Body of pancreas (tissue), 4 donors: ENCODE measurements at places on chromosomes 7 and 10. TPM values are rescaled to one million over a fixed set of nuclear protein-coding genes. Genes with fewer than 3 reads are reported as not detected.

DNA sequence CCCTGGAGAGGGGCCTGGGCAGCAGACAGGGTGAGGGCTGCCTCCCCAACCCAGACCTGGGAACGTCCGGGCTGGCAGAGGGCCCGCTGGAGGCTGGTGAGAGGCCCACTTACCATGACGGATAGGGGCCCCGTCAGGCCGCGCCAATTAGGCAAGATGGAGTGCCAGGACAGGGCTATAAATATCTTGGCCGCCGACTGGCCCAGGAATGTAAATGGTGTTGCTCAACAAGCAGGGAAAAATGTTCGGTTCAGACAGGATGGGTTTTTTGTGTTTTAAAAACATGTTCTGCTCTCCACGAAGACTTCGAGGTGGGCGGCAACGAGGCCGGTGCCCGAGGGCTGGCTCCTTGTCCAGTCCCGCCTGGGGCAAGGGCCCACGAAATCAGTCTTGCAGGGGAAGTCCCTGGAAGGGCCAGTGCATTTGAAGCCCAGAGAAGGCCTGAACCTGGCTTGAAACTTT lies 35.8 kb upstream of the ELN start:
- peaks cover 8% of the 10 kb centered on the region for H3K4me1 ChIP-seq
- H3K36me3 ChIP-seq, result no peaks in the 10 kb centered on the region
- peak; percentile 60 for DNase-seq

POM121L12 gene
- not detected for total RNA-seq

DNA sequence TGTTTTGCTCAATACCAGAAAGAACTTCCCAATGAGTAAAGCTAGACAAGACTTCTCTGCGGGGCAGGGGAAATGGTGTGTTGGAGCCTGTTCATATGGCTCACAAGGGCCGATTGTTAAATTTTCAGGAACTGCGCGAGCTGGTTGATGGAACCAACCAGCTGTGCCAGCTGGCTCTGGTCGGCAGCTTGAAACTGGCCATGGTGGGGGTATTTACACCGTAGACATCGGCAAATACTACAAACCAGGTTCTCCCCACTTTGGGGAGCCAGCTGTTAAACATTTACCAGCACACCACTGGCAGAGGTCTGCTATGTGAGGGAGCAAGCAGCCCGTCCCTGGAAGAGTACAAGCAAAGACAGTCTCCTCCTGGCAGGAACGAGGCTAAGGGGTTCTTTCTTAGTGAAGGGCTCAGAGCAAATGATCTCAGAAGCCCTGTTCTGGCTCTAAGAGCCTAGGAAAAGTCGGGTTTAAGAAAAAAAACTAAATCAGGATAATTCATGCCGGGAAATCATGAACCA lies 8.8 kb upstream of the ZMIZ1 start:
- no peaks in the 10 kb centered on the region for H3K36me3 ChIP-seq
- DNase-seq, result peak; percentile 84
- H3K4me3 ChIP-seq, result no peak overlapping the region
- H3K4me1 ChIP-seq, result peaks cover 71% of the 10 kb centered on the region
- H3K27ac ChIP-seq, result peak overlapping the region; percentile 94

DNA sequence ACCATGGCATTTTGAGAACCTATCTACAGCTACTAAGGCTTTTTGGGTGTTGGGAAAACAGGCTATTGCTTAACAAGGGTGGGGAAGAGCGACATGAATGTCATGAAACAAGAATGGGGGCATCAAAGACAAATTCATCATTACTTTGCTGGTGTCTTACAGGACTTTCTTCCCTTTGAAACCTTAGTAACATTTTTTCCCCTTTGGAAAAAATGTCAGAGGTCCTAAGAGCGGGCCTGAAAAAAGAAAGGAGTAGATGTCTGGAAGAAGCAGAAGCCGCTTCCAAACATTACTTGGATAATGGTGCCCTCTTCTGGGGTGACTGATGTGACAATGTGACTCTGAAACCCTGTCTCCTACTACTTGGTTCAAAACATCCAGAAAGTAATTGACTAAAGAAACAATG lies 3.8 kb upstream of the DDX50 start:
- H3K27ac ChIP-seq, result no peak overlapping the region
- DNase-seq, result peak; percentile 34
- no peaks in the 10 kb centered on the region for H3K36me3 ChIP-seq
- H3K4me3 ChIP-seq, result no peak overlapping the region

DNA sequence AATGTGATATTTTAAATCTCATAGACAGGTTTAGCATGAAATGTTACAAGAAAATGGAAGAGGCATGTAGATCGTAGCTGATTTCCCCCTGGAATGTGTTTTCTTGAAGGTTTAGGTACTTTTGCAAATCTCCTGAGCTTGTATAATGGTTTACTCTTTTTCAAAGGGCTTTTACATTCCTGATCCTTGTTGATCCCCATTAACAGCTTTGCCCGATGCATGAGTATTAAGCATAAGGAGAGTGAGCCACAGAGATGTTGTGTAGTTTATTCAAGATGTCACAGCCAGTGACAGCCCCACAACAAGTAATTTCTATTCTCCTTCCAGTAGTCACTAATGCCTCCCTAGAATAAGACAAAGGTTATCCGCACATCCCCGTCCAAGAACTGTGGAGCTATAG lies 103.7 kb downstream of the SKIDA1 start:
- no peaks in the 10 kb centered on the region for H3K27me3 ChIP-seq
- no peak overlapping the region for H3K27ac ChIP-seq
- H3K4me3 ChIP-seq, result no peak overlapping the region
- DNase-seq, result no peak
- H3K4me1 ChIP-seq, result no peaks in the 10 kb centered on the region
